ENCODE measurements at places on chromosomes 16 and 17. TPM values are rescaled to one million over a fixed set of nuclear protein-coding genes. Genes with fewer than 3 reads are reported as not detected.

The P2RX1 gene
- 2.8 TPM for total RNA-seq

The KRT15 gene
- total RNA-seq: 5.6 TPM

GRCh38 chr16:11398136-11398535, 52.9 kb downstream of the RMI2 start:
- no peak for DNase-seq

The TLCD1 gene
- 6.3 TPM for total RNA-seq

DNA sequence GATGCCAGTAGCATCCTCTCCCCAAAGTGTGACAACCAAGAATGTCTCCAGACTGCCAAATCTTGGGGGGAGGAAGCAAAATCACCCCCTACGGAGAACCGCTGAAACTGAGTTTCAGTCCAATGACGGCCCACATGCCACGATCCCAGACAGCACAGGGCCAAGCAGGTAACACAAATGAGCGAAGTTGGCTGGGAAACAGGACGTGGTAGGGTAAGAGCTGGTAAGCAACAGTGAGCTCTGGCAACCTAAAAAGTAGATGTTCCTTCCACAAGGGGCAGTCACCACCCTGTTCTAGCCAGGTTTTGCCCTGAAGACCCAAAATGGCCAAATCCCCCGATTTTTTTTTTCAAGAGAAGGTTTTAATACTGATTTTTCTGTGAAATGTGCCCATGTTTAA, 25.4 kb downstream of the ZFHX3 start:
- DNase-seq: no peak

DNA sequence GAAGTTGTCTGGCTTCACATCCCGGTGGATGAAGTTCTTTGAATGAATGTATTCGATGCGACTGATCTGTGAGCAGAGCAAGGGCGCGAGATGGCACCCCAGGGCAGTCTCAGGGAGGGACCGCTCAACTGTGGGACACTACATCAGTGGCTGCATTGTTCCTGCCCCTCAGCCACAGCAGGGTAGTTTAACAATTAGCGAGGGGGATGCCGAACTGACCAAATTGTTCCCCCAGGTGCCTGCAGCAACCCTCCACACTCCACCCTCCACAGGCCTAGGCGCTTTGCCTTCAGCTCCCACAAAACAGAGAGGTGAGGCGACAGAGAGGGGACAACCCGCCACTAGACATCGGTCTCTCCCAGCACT, 20.3 kb downstream of the CSNK1D start:
- DNase-seq: no peak

The ZSCAN10 gene
- total RNA-seq: 0.37 TPM

Measured in mucosa of gallbladder (tissue), 1 donor.